ENCODE measurements at places on chromosomes 6 and 20. TPM values are rescaled to one million over a fixed set of nuclear protein-coding genes. Genes with fewer than 3 reads are reported as not detected.

The GJA10 gene
- total RNA-seq = not detected

The ANKEF1 gene
- total RNA-seq = 6.6 TPM

The SLC22A1 gene
- 2.8 TPM for total RNA-seq

The BNIP5 gene
- not detected for total RNA-seq

The CTSZ gene
- total RNA-seq = 127 TPM

The ABHD16B gene
- not detected for total RNA-seq

The MTFR2 gene
- total RNA-seq = 10.1 TPM

The LPA gene
- not detected for total RNA-seq

The NDUFAF5 gene
- total RNA-seq = 27.4 TPM

The MACROD2 gene
- total RNA-seq = 0.51 TPM

The PRKN gene
- 0.57 TPM for total RNA-seq

The DYNLT2 gene
- 1.8 TPM for total RNA-seq

The RPP21 gene
- total RNA-seq = 170 TPM

The BFSP1 gene
- total RNA-seq = 4.2 TPM

The PARD6B gene
- total RNA-seq = 26.0 TPM

The MYL9 gene
- total RNA-seq = 15.1 TPM

The SLC44A4 gene
- not detected for total RNA-seq

The SAPCD1 gene
- 0.27 TPM for total RNA-seq

The PRELID3B gene
- 85.1 TPM for total RNA-seq

The CYP39A1 gene
- 5.1 TPM for total RNA-seq

The VSTM2L gene
- 6.9 TPM for total RNA-seq

The SLC26A8 gene
- not detected for total RNA-seq

The TSPO2 gene
- not detected for total RNA-seq

The RAET1L gene
- total RNA-seq = 0.36 TPM

Data from Daoy (cell line).